Activated T-helper 1 cell treated with anti-CD3 and anti-CD28 coated beads, Interleukin-2, amount 50 U/mL, for 16 hours (primary cell): ENCODE measurements at places on chromosomes 12 and 14.

DNA sequence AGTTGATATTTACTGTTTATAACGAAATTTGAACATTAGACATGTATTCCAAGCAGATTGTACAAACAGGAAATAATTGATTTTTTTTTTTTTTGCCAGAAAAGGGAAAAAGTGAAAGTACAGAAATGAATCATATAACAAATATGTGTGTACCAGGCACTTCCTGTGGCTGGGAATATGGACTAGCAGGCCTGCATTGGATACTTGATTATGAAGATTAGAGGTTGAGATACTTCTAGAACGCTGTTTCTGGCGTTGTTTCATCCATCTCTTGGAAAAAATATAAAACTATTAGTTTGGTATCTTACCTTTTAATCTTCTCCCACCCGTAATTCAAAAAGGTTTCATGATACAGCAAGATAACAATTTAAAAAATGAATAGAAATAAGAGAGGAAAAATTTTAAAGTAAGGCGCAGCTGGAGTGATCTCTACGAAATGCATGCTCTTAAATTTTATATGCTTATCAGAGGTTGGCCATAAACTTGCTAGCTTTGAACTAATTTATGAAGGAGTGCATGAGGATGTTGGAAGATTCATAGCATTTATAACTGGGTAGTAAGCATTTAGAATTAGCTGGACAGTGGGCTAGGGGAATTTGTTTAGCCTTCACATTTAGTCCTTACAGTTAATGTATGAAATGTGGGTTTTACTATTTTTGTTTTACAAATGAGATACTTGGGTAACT lies 90.8 kb downstream of the AEBP2 start:
- DNase-seq, result no peak

- DNase-seq, result no peak
Measured at GRCh38 chr12:83261998-83262397, 575.3 kb downstream of the TMTC2 start.

DNA sequence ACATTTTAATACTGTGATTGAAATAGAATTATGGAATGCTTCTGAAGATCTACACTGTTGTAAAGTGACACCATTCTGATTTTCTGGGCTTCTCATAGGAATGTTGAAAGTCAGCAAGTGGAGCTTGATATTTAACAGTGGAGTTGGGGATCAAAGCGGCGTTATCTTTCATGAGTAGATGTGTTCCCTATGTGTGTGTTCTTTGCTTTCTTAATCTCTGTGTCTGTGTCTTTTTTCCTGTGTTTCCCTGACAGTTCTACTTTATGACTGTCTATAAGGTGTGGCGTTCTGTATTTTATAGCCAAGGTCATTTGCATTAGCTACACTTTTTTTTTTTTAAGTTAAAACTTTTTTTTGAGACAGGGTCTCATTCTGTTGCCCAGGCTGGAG lies 24.7 kb downstream of the SYNE2 start:
- DNase-seq, result no peak

DNA sequence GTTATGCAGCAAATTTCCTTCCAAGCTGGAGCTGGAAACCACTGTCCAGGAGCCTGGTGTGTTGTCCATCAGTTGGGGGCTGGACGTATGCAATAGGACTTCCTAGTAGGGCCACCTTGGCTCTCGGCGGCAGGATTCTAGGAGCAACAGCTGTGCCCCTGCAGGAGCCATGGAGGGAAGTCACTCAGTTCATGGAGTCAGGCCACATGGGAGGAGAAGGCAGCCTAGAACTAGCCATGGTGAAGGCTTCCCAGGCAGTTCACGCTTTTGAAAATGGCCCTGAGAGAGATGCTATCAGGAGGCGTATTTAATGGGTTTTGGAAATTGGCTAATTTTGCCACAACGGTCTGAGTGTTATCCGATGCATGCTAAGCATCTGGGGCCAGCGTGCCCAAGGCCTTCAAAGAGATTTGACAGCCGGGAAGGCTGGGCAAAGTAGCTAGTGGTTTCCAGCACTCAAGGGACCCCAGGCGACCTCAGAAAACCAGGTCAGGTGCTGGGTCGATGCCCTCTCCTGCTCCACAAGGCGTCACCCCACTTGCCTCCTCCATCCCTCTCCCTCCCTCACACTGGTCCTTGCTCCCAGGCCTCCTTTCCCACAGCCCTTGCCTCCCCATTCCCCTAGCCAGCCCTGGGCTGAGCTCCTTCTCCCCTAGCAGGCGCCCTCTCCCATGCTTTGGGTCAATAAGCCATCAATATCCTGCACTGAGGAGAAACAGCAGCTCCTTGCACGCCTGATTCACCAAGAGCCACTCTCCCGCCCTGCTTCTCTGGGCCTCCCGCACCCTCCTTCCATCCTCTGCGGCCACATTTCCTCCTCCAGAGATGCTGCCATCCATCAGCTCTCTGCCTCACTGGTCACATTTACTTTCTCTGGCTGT lies 30.9 kb upstream of the SYNDIG1L start:
- DNase-seq, result no peak
